ENCODE measurements at places on chromosomes 5 and 9.

- no peak for DNase-seq
Measured at GRCh38 chr9:87227456-87227855, 270.2 kb upstream of the DAPK1 start.

- no peak for DNase-seq
Measured at GRCh38 chr9:124217836-124218437, 39.8 kb upstream of the NEK6 start.

- no peak for DNase-seq
Measured at GRCh38 chr5:77637998-77638762, at the start of gene OTP. Gene OTP, minus strand, starts transcription at chr5:77638713. Its CDS starts 164 bp downstream, at chr5:77638549.

GRCh38 chr5:126998895-126999570 is 31.3 kb downstream of the MARCHF3 start:
- no peak for DNase-seq

DNA sequence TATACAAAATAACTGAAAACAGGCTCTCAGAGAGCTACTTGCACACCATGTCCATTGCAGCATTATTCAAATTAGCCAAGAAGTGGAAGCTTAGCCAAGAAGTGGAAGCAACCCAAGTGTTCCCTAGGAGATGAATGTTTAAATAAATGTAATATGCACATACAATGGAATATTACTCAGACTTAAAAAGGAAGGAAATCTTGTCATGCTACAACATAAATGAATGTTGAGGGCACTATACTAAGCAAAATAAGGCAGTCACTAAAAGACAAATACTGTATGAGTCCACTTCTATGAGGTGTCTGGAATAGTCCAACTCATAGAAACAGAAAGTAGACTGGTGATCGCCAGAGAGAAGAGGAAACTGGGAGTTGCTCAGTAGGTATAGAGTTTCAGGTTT is 438.1 kb downstream of the MAT2B start:
- no peak for DNase-seq

GRCh38 chr5:9239071-9239470 is 306.8 kb downstream of the SEMA5A start:
- no peak for DNase-seq

- DNase-seq, result no peak
Measured at GRCh38 chr9:80552931-80553330, 981.2 kb downstream of the TLE4 start.

- no peak for DNase-seq
Measured at GRCh38 chr9:127832248-127832647, 22.2 kb downstream of the ENG start.

DNA sequence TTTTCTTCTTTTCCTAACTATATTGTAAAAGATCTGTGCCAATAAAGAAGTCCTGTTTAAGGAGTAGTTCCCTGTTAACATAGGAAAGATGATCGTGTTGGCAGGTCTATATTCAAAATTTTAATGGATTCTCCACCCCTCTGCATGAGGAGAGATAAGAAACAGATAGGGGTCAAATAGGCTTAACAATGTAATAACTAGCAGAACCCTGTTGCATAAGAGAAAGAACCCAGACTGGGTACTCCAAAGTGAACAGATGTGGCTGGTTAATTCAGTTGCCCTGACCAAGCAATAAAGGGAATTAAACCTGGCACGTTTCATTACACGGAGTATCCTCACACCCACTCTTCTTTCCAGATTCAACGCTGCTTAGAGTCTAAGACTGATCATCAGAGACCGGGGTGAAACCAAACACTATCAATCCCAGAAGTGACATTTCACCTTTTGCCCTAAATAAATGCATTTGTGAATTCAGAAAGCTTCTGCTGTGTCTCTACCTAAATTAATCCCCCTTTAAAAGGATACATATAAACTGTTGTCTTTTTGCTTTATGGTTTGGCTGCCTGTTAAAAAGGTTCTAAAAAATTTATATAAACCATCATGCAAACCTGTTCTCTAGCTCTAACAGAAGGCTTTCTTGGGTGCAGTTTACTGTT is 1276.9 kb upstream of the WWC1 start:
- DNase-seq, result no peak

- DNase-seq, result no peak
Measured at GRCh38 chr5:16548115-16548514, 68.7 kb downstream of the RETREG1 start.

GRCh38 chr5:158013939-158014338 is 155.0 kb upstream of the CLINT1 start:
- DNase-seq, result peak; percentile 2

- DNase-seq, result no peak
Measured at GRCh38 chr5:158565017-158565789, 534.5 kb downstream of the EBF1 start.

GRCh38 chr5:168313596-168314204 is 22.3 kb downstream of the WWC1 start:
- DNase-seq, result no peak

- no peak for DNase-seq
Measured at GRCh38 chr9:29416204-29416603, 1842.9 kb upstream of the C9orf72 start.

GRCh38 chr5:103092676-103093075 is 27.3 kb downstream of the GIN1 start:
- DNase-seq, result no peak

GRCh38 chr9:98365227-98365669 is 109.8 kb upstream of the TBC1D2 start:
- no peak for DNase-seq

DNA sequence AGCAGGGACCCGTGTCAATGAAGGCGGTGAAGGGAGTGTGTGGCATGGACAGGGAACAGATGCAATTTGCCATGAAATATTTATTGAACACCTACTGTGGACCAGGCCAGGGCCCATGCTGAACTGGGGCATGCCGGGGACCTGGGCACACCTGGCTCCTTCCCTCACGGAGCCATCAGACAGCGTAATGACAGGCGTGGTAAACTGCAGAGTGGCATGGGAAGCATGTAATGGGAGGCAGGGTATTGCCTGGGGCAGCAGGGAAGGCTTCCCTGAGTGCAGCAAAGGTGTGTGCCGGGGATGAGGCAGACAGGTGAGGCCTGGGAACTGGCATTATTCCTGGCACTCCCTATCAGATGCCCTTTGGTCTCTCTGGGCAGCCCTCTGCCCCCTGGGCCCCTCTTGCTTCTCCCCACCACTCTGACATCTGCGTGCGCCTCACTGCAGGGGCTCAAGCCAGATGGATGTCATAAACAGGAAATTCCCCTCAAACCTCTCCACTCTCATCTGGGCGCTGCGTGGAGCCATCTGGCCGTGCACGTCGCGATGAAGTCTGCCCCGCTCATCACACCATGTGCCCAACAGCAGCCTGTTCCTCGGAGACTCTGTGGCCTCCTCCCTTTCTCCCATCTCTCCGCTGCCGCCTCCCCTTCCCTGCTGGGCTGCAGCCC is 67.6 kb downstream of the HMCN2 start:
- DNase-seq, result no peak

DNA sequence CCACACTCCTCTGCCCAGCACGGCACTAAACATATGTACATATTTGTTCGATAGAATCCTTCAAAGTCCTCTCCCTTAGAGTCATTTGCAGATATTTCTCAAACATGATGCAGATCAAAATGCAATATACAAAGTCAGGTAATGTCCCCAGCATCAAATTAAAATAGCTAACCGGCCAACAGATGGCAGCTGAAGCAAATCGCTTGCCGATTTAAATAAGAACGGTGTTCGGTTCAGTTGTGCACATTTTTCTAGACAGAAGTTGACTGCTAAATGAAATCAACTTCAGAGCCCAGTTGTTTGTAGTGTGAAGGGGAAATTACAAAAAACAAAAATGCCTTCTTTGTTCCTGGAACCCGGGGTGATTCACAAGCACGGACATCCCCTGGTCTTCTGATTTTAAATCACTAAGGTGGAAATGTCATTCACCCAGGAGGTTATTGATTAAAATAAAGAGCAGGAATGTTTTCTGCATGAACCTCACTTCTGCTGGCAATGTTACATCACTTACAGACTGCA is 219.2 kb downstream of the EBF1 start:
- DNase-seq, result no peak

- DNase-seq, result no peak
Measured at GRCh38 chr5:148443241-148443640, 59.5 kb downstream of the FBXO38 start.

DNA sequence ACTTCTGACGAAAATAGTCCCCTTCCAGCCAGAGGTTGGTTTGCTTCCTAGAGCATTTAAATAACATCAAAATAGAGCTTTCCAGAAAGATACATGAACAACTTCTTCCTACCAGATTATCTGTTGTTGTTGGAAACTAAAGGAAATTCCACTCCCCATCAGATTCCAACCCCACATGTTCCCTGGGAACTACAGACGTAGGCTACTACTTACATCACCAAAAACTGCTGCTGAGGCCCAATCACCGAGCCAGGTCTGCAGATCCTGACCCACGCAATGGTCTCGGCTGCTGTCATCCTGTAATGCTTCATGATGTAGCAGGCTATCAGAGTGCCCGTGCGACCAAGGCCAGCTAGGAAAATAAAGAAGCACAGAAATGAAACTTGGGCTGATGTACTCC is 73.4 kb downstream of the HABP4 start:
- DNase-seq, result no peak

DNA sequence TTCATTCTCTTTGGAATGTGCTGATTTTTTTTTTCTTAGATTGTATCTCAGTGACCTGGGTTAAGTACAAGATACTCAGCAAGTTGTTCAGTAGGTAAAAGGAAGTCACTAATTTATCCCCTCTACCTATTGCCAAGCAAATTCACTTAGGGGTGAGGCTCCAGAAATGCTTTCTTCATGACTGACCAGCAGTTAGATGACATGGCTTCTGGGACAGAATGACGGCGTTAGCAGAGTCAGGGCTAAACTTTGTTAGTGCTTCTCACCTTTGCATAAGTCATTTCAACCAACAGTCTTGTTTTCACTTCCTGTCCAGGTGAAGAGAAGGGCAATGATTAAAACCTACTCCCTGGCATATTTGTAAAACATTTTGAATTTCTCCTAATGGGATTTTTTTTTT is 20.2 kb upstream of the MTAP start:
- DNase-seq, result no peak

Measured in SHP77 (cell line).